ENCODE measurements at places on chromosomes 16 and 17.

- no peak for DNase-seq
Observed at GRCh38 chr16:85617948-85618347, 4.8 kb downstream of the GSE1 start.

GRCh38 chr17:64572682-64573154 is 65.9 kb downstream of the CEP95 start:
- DNase-seq = no peak

- DNase-seq = no peak
Observed at GRCh38 chr16:4213737-4214136, 28.1 kb downstream of the SRL start.

DNA sequence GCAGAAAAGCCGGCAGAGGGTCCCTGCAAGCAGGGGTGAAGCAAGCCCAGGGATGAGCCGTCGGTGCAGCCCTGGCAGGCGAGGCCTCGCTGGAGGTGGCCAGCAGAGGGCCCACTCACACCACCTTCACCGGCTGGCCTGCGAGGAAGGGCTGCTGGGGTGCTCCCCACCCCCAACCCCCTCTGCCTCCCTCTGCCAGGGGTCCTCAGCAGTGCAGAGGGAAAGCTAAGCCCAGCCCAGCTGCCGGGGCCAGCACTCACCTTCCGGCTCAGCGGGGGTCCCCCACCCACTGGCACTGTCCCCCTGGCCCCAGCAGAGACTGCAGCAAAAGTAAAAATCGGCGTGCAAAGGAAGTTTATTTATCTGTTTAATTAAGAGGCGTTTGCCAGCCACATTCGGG is 113.4 kb downstream of the ENGASE start:
- DNase-seq = no peak

- no peak for DNase-seq
Observed at GRCh38 chr17:55463600-55463999, 42.0 kb upstream of the MMD start.

- DNase-seq = no peak
Observed at GRCh38 chr16:50303041-50303604, 36.8 kb downstream of the ADCY7 start.

DNA sequence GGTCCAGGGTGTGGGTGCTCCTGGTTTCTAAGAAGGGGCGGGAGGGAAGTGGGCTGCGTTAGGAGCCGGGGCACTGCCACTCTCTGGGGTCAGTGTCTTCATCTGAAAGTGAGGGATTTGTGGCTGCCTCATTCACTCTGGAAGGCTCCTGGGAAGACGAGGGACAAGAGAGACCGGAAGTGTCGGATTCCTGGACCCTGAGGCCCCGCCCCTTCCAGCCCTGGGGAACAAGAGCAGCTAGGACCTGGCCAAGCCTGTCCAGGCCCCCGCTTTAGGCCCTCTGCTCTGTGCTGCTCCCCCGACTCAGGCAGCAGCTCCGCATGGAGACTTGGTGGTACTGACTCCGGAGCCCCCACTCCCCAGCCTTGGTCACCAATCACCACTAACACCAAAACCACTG is 6.5 kb downstream of the LGALS3BP start:
- no peak for DNase-seq

- DNase-seq = peak; percentile 2
Observed at GRCh38 chr16:6682142-6682811, 650.4 kb upstream of the RBFOX1 start.

- peak; percentile 85 for DNase-seq
Observed at GRCh38 chr16:2039274-2040031, 8.2 kb downstream of the NTHL1 start.

GRCh38 chr17:1174263-1174880 is 5.4 kb downstream of the ABR start:
- DNase-seq = no peak

- DNase-seq = no peak
Observed at GRCh38 chr16:12732600-12732999, 71.1 kb downstream of the CPPED1 start.

Data from foreskin melanocyte (primary cell).